ENCODE measurements at places on chromosomes 13 and 19.

DNA sequence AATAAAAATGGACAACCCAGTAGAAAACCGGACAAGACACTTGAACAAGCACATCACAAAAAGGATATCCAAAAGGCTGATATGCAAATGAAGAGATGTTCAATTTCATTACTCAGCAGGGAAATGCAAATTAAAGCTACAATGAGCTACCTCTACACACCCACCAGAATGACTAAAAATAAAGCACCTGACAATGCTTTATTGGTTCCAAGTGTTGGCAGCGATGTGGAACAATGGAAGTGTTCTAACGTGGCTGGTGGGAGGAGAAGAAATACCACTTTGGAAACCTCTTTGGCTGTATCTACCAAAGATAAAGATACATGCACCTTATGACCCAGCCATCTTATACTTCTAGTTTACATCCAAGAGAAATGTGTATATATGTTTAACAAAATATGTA lies 3.7 kb upstream of the ACP7 start:
- no peak for DNase-seq

- DNase-seq, result no peak
These were observed 201.3 kb downstream of the SLITRK6 start for GRCh38 chr13:85597790-85598500.

DNA sequence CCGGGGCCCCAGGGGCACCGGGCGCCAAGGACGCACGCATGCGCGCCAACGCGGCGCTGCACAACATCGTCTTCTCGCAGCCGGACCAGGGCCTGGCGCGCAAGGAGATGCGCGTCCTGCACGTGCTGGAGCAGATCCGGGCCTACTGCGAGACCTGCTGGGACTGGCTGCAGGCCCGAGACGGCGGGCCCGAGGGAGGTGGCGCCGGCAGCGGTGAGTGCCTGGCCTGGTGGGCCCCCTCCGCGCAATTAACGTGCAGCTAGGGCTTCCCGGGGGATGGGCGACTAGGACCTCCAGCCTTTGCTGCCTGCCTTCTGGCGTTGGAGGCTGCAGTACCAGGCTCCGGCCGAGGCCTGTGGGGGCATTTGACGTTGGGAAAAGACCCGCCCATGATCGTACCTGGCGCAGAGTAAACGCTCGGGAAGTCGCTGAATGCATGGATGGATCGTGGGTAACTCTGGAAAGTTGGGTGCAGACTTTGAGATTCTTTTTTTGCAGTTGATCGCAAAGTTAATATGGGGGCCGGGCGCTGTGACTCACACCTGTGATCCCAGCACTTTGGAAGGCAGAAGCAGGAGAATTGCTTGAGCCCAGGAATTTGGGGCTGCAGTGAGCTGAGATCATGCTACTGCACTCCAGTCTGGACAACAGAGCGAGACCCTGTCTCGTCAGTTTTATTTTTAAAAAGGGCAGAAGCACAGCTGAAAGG lies 7.3 kb downstream of the APC2 start:
- DNase-seq, result no peak

DNA sequence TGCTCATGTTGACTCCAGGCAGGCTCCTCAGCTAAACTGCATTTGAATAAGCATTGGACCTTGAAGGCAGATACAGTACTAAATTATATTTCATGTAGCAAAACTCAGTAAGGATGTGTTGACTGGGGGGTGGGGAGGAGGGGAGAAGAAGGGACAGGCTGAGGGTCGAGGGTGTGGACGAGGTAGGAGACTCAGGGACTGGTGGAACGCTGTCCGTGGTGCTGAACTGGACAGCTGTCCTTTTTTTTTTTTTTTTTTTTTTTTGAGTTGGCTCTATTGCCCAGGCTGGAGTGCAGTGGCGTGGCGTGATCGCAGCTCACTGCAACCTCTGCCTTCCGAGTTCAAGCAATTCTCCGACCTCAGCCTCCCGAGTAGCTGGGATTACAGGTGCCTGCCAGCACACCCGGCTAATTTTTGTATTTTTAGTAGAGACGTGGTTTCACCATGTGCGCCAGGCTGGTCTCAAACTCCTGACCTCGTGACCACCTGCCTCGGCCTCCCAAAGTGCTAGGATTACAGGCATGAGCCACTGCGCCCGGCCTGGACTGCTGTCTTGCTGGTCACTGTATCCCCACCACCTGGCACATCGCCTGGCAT lies 33.2 kb upstream of the CASP14 start:
- DNase-seq, result no peak

GRCh38 chr13:36975172-36975571 lies 24.0 kb downstream of the ALG5 start:
- DNase-seq, result no peak

- DNase-seq, result no peak
These were observed 238.1 kb downstream of the FOXO1 start for GRCh38 chr13:40428354-40428753.

DNA sequence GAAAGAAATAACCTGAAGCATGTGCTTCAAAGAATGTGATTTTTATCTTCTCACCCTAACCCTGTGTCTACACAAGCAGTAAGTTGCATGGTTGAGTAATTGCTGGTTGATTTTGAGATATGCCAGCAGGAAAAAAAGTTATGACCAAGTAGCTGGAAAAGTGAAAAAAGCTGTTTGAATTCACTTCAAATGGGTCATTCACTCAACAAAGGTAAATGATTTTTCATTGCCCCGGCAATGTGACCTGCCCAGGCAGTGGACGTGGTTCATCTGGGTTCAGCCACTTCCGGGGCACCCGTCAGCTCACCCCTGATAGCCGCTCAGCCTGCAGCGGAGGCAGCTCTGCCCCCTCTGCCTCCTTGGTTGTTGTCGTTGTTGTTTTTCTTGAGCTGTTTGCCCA lies 18.5 kb downstream of the TNFRSF19 start:
- no peak for DNase-seq

GRCh38 chr13:102402290-102402689 lies 442 bp upstream of the FGF14 start:
- DNase-seq, result no peak

DNA sequence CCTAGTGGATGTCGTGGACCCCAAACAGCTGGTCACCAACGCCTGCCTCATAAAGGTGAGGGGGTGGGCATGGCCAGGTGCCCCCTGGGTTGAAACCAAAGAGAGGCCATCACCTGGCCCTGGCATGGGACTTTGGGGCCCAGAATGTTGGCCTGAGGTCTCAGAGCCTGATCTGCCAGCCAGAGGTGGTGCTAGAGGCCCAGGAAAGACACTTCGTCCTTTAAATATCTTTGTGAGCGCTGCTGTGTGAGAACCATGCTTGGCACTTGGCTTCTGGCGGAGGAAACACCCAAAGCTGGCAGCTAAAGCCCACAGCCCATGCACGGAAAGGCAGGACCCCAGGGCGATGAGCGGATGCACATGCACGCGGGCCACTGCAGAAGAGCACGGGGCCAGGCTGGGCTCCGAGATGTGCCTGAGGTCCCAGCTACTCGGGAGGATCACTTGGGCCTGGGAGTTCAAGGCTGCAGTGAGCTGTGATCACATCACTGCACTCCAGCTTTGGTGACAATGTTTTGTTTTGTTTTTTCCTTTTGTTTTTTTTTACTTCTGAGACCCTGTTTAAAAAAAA lies 4.3 kb upstream of the ADM5 start:
- no peak for DNase-seq

DNA sequence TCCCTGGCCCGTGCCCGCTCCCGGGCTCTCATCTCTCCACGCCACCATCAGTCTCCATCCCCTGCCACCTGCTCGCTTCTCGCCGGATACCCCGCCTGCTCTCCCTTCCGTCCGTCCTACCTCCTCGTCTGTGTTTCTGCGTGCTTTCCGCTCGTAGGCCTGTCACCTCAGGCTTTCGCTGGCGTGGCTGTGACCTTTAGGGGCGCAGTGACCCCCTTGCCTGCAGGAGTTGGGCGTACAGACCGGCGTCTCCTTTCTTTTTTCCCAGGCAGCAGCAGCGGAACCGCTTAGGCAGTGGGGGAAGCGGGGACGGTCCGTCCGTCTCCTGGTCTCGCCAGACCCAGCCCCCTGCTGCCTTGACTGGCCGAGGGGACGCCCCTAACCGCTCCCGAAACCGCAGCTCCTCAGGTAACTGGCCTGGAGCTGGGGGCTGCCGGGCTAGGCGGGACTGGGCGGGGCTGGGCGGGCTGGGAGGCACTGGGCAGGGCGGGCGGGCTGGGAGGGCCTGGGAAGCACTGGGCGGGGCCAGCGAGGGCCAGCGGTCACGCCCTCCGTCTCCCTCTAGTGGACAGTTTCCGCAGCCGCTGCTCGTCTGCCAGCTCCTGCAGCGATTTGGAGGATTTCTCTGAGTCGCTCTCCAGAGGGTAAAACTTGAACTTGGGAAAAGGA lies 6.3 kb downstream of the PGLYRP1 start:
- DNase-seq, result peak; percentile 56

DNA sequence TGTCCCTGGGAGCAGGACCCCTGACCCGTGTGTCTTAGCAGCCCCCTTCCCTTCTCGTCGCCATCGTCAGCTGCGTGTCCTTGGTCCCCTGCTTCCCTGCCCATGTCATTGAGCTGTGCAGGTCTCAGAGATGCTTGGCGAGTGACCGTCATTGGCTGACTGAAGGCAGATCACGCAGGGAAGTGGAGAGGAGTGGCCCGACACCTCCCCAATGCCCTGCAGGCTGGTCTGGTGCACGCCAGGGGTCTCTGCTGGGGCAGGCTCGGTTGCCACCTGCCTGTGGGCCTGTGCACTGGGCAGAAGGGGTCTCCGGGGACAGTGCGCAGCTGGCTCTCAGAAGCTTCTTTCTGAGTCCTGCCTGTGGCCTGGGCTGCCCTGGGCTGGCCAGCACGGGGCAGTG lies 6.2 kb downstream of the GNA11 start:
- no peak for DNase-seq

- no peak for DNase-seq
These were observed 357.8 kb downstream of the DCT start for GRCh38 chr13:94121686-94122085.

DNA sequence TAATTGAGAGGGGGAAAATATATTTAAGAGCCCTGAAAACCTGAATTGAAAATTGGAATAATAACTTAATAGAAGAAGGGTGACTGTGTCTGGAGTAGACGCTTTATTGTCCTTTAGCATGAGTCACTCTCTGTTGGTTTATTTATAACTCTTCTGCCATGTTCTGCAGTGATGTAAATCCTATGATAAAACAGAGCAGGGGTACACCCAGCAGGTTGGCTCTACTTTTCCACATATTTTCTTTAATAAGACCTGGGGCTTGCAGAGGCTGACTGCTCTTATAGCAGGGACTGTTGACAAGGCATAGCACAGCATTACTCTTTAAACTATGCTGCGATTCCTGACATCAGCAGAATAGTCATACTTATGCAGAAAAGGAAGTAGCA lies 389.9 kb upstream of the PCDH9 start:
- DNase-seq, result no peak

- DNase-seq, result no peak
These were observed 967.4 kb upstream of the PRR20A start for GRCh38 chr13:56173346-56173745.

DNA sequence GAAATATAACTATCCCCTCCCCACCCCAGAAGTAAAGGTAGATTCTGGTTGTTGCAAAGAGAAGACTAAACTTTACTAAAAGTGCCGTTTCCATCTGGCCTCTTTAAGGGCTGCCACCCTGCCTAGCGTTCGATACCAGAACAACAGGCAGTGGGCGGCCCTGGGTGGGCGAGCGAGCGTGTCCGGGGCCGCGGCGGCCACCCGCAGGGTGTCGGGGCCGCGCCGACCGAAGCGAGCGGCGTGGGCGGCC lies 2.6 kb downstream of the FGF9 start:
- no peak for DNase-seq

DNA sequence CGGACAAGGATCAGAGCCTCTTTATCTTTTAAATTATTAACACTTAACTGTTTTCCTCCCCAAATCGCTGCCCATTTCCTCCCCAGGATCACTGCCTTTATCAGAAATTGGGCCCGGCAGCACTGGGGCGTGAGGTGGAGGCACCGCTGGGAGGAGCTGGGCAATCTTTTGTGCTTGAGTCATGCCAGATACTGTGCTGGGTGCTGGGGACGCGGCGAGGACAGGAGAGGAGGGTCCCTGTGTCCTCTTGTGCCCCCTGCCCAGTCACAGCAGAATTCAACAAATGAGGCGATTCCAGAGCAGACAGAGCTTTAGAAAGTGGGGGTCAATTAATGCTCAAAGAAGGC lies 347.8 kb downstream of the ZNF536 start:
- DNase-seq, result no peak

DNA sequence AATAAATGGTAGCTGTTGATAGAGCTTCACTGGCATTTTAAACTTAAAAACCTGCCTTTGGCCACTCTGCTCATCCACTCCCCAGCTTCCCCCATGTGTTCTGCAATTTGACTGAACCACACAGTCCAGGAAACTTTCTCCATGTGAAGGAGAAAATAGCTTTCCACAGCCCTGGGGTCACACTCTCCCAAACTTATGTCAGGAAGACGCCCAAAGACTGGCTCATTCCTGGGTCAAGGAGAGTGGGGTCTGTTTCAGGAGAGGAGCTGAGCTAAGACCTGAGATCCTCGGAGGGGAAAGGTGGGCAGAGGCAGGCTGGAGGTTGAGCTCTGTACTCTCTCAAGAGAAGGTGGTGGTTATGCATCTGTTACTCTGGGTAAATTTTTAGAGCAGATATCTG lies 48.7 kb upstream of the GPI start:
- DNase-seq, result no peak

DNA sequence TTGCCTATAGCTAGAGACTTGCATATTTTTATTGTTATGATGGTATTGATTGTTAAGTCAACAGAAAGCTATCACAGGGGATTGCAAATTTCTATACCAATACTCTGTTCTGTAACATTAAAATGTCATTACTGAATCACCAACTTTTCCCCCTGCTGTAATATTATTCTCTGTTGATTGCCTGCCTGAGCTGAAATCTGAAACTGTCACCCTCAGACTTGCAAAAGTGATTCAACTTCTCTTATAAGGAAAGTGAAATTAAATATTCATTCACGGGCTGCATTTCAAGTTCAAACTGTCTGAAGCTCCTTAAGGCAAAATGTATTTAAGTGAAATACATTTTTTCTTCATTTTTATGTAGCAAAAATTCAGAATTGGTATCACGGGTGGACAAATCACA lies 723.2 kb downstream of the PCDH9 start:
- no peak for DNase-seq

- no peak for DNase-seq
These were observed 399 bp upstream of the SPTBN4 start for GRCh38 chr19:40466219-40466984.

DNA sequence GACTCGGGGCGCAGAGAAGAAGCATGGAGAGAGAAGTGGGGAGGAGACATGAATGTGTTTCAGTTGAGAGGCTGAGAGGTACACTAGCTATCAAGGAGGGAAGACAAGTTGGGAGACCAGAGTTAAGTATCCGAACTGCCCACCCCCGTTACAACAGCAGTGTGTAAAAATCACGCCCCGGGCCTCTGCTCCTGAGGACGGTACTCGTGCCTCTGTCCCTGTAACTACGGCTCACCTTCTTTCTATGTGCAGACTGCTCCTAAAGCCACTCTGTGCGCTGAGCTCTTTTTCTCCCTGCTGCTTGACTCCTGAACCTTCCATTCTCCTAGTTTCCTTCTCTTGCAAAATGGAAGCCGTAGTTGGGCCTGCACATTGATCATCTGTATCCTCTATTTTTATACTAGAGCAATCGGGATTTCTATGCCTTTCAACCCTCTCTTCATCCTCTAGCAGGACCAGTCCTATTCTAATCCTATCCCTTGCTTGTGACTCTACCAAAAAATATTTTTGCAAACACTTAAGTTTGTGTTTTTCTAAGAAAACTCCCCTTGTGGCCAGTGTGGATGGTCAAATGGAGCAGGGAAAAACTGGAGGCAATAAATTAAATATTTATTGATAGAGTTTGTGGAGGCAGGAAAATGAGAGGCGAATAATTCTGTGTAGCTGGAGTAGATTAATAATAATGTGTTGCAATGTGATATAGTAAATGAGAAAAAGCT lies 569 bp downstream of the POLR1D start:
- no peak for DNase-seq
